ENCODE measurements at places on chromosomes 7 and 10.

GRCh38 chr10:44030132-44030531 is 354.8 kb downstream of the CXCL12 start:
- no peak for DNase-seq

DNA sequence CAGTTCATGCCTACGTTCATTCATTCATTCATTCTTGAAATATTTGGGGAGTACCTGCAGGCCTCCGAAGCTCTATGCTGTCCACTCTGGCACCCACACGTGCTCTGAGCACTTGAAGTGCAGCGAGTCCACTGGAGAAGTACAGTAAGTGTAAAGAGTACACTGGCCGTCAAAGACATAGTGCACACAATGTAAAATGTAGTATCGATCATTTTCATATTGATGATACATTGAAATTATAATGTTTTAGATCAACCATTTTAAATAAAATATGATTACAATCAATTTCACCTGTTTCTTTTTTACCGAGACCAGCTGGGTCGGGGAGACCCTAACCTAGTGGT is 37.0 kb upstream of the PURB start:
- DNase-seq, result no peak

DNA sequence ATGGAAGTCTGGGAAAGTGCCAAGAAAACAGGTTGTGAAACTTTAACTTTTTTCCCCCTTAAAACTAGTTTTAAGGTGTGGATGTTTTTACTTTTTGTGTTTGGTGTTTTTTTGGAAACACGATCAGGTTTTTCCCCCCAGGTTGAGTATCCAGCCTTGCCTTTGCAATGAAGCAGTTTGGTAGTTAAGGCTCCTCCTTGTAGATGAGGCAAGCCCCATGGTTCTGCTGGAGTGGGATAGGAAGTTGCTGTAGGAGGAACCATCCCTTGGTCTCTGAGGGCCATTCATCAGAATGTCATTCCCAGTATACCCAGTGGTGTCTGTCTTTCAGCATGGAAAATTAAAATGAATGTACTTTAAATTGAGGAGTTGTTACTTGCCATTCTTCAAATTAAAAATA is 2.7 kb downstream of the CUL1 start:
- DNase-seq, result peak; percentile 36

DNA sequence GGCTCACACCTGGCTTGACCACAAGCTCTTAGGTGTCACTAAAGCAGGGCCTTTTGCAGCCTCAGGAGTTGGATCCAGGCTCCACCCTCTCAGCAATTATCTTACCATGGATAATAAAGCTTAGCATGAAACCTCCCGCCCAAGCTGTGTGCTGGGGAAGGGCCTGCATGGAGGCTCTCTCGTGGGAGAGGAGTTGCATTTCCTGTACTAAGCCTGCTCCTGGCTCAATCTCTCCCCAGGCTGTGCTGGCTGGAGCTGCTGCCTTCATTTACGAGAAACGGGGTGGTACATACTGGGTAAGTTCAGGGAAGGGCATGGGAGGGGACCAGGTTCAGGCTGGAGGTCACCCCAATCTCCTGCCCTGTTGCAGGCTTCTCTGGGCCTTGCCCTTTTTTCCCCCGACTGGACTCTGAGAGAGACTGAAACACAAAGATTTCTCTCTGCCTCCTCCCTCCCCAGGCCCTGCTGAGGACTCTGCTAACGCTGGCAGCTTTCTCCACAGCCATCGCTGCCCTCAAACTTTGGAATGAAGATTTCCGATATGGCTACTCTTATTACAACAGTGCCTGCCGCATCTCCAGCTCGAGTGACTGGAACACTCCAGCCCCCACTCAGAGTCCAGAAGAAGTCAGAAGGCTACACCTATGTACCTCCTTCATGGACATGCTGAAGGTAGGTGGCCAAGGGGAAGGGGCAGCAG is 2.7 kb downstream of the TMEM176A start:
- DNase-seq, result no peak

DNA sequence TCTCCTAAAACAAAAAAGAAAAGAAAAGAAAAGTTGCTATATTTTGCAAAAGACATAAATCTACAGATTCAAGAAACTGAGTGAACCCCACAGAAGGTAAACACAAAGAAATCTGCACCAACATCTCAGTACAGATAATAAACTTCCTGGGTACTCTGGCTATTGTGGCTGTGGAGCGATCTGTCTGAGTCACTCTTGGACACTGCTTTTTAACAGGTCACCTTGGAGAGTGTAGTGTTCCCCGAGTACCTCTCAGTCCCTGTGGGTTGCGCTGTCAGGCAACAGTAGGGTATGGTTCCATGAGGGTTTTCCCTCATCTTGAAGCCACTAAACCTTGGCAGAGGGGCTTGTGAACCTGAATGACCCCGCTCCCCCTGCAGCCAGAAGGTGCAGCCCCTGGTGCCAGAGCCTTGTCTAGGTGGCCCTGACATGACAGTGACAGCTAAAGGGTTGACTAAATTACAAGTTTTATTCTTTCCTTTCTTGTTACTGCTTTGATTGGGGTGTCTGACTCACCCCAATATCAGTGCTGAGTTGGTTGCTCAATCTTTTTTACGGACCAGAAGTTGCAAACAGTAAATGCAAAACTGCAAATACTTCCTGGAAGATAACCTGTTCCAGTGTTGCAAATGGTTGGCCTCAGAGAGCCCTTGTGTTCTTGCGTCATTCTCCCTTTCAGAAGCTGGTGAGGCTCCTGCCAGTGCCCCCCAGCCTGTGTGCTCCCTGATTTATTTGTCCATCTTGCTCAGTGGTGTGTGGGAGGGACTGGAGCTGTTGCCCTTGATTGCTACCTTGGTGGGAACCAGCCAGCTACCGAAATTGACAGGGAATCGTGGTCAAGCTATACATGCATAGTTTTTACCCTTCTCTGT is 30.6 kb downstream of the POR start:
- DNase-seq, result peak; percentile 94

- no peak for DNase-seq
Measured at GRCh38 chr10:76557366-76557765, 1080.2 kb downstream of the KCNMA1 start.

GRCh38 chr7:20327055-20327454 is 3.6 kb upstream of the ITGB8 start:
- peak; percentile 67 for DNase-seq

- no peak for DNase-seq
Measured at GRCh38 chr10:8815969-8816368, 761.5 kb downstream of the GATA3 start.

- DNase-seq, result peak; percentile 54
Measured at GRCh38 chr7:93194386-93194785, 31.9 kb downstream of the HEPACAM2 start.

All from iris pigment epithelial cell (primary cell).